Stimulated activated CD8-positive, alpha-beta memory T cell treated with anti-CD3 and anti-CD28 coated beads, Interleukin-4, amount 100 ng/mL, for 1 hour (primary cell): ENCODE measurements at places on chromosomes 1 and 21.

DNA sequence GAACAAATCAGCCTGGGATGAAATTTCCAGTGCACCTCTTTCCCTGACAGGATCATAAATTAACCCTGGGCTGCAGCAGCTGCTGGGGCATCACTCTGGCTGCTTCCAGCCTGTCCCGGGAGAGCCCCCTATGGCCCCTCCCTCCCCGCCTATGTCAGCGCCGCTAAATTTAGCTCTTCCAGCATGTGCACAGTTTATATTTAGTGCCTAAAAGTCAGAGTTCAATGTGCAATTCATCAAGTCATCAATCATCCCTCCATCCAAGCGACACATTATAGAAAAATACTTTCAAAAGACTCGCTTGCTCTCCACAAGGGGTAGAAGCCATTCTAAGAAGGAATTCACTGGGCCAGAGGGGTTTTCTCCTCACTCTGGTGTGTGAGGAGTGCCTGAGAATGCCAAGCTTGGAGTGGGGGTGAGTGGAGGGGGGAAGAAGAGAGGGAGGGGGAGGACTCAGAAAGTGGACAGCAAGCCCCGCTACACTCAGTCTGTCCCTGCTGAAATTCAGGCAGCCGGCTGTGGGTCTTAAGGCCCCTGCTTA is 37.4 kb downstream of the XCL1 start:
- DNase-seq: no peak

GRCh38 chr1:2230781-2231531 is 2.8 kb downstream of the SKI start:
- no peak for DNase-seq

DNA sequence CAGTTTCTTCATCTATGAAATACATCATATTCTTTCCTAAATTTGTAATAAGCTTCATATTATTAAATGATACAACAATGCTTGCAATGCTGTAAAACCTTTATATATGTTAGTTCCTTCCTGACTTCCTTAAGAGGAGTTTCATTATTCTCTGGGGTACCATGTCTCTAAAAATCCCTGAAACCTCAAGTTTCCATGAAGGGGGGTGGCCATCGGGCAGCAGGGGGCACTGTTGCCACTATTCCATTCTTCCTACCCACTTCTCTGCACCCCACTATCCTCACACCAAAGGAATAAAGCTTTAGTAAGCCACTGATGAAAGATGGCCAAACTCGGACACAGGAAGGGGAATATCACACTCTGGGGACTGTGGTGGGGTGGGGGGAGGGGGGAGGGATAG is 9.0 kb upstream of the DMRTB1 start:
- DNase-seq: no peak

DNA sequence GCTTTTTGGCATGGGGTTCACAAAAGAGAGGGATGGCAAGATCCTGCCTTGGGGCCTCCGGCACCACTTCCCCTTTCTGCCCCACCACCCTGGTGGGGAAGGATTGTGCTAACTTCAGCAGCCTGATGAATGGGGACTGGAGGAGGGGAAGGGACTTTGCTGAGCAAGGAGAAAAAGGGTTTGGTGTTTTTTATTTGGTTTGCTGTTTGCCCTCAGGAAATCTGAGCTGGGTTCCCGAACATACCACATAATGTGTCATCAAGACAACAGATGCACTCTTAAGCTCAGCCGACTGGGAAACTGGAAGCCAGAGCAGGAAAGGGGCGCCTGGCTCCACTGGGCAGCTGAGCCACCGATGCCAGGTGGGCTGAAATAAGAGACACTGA is 19.8 kb downstream of the OLFML2B start:
- DNase-seq: no peak

- no peak for DNase-seq
Measured at GRCh38 chr1:200445213-200445612, 35.4 kb upstream of the ZNF281 start.

GRCh38 chr1:67594764-67595163 is 90.2 kb upstream of the GADD45A start:
- DNase-seq: no peak

DNA sequence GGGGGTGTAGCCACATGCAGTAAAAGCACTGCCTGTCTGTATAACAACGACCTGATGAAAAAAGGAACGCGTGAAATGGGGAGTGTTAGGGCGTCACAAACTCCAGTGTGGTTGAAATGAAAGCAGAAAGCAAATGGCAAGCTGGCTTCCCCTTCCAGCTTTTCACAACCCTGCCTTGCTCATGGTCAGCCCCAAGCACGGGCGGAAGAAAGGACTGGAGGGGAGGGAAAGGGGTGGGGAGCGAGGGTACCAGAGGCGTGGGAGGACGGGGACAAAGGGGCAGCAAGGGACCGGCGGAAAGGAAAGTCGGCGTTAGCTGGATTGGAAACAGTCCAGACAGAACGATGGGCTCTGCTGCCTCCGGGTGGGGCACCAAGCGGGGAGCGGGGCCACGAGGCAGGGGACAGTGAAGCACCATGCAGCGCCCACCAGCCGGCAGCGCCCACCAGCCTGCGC is 9.6 kb downstream of the VPS26C start:
- no peak for DNase-seq

GRCh38 chr21:17512253-17513213 is at the start of gene CXADR:
TSS of gene CXADR (plus strand) at chr21:17513043. CDS start at chr21:17513130, 87 bp downstream.
- DNase-seq: peak; percentile 23

GRCh38 chr1:217029281-217030157 is 306.3 kb upstream of the ESRRG start:
- no peak for DNase-seq

DNA sequence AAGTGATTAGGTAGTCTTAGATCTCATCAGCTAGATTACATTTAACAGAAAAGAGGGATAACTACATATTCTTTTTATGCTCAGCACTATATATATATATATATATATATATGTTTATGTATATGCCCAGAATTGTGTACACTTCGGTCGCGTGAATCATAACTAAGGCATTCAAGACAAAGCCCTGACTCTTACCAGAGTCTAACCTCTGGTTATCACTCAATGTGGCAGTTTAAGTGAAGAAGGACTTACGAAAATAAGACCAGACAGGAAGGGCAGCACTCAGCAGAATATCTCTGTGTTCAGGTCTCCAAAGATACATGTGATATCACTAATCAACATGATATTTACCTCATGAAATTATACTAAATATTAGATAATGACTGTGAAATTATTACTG is 1326.7 kb downstream of the MRPL39 start:
- no peak for DNase-seq

DNA sequence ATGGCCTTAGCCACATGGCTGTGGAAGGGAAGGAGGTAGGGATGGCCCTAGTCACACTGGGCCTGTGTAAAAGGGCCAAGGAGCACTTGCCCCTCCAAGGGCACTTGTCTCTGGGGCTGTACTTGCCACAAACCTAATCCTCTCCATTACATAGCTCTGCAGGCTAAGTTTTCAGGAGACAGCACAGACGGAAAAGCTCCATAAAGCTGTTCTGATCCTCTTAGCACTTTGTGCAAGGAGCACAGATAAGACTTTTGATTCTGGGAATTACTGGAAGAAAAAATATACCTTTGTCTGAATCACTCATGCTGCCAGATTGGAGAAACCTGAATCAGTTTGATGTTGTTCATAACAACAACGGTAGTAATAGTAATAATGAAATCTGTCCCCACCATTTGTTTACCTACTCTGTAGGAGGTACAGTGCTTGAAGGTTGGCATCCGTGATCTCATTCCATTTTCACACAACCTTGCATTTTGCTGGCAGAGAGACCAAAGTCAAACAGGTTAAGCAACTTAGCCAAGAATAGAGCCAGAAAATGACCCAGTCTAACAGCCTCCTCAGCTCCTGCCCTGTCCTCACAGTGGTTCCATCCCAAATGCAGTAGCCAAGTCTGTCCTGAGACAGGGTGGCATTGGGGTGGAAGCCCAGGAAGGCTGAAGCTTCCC is 207.1 kb downstream of the ROR1 start:
- no peak for DNase-seq

DNA sequence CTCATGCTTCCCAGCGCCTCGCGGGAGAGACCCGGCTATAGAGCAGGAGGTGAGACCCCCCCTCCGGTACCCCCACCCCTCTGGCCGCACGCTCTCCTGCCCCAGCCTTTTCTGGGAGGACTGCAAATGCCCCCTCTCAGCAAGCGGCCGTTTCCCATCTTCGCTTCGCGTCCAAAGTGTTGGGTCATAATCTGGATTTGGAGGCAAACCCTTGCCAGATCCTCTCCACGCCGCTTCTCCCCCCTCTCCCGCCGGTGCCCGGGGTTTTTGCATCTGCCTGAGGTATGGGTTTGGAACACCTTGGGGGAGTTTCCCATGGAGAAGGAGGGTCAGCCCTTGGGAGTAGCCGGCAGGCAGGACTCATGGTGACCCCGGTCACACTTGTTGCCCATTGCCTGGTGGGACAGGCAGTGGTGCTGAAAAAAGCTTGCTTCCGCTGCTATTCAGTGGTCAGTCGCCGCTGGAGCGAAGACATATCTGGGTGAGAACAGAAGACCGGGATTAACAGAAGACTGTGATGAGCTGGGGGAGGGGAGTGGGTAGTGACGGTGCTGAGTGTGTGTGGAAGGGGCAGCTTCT is 935 bp downstream of the KCNK2 start:
- no peak for DNase-seq

GRCh38 chr1:188594542-188595235 is 1765.9 kb downstream of the PLA2G4A start:
- no peak for DNase-seq

- no peak for DNase-seq
Measured at GRCh38 chr1:100506217-100506616, 31.7 kb upstream of the GPR88 start.

- no peak for DNase-seq
Measured at GRCh38 chr1:155504207-155504606, 58.4 kb downstream of the ASH1L start.

DNA sequence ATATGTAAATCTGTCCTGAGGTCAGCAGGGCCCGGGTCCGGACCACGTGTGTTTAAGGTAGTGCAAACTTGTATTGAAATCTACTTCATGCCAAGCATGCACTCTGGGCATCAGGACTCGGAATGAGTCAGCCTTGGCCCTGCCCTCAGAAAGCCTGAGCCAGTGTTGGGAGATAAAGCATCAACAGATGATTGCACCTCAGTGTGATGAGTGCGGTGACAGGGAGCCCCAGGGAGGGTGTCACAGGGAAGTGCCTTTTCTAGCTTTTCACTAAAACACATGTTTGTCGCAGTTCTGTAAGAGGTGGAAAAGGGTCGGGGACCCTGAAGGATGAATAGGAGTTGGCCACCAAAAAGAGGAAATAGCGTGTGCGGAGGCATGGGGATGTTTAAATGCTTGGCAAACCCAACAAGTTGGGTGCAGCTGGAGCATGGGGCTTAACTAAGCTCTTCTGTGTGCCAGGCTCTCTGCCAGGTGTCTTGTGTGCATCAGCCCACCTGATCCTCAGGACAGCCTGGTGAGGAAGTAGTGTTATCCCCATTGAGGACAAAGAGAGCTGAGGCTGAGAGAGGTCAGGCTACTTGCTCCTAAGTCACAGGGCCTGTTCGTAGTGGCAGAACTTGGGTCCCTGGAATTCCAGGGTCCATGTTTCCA is 48.2 kb upstream of the EPB41 start:
- no peak for DNase-seq

- DNase-seq: no peak
Measured at GRCh38 chr1:44685881-44686280, 11.4 kb downstream of the ARMH1 start.

DNA sequence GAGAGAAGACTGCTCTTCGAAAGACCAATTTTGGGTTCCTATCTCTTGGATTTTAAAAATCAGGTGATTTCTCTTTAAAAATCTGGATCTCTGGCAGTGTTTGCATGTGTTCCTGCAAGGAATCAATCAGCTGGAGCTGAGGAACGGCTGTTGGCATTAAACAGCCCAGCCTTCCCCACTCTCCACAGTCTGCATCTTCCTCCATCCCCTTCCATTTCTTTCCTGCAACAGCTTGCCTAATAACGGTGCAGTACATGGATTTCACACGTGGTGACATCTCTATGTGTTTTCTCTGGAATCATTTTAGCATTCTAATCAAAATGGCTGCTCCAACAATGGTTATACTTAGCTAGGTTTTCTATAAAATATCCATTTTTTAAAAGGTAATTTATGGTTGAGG is 20.0 kb downstream of the RIPPLY3 start:
- DNase-seq: no peak

GRCh38 chr1:184655185-184655584 is 99.5 kb downstream of the EDEM3 start:
- DNase-seq: no peak

- DNase-seq: no peak
Measured at GRCh38 chr1:162351246-162351842, 25.3 kb downstream of the SPATA46 start.

DNA sequence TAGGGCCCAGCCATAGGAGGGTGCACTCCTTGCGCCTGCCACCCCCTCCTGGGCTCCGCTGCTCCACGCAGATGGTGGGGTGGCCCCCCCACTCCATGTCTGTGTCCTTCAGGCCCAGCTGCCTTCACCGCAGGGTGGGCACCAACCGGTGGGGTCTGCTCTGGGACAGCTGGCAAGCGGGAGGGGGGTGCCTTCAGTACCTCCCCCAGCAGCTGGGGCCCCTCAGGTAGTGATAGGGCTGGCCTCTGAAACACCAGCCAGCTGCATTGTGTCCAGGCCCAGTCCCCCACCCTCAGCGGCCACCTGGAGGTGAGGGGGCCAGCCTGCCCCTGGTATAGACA is 360 bp downstream of the GJC2 start:
- DNase-seq: no peak

GRCh38 chr1:6167391-6168303 is 12.5 kb downstream of the CHD5 start:
- DNase-seq: no peak

DNA sequence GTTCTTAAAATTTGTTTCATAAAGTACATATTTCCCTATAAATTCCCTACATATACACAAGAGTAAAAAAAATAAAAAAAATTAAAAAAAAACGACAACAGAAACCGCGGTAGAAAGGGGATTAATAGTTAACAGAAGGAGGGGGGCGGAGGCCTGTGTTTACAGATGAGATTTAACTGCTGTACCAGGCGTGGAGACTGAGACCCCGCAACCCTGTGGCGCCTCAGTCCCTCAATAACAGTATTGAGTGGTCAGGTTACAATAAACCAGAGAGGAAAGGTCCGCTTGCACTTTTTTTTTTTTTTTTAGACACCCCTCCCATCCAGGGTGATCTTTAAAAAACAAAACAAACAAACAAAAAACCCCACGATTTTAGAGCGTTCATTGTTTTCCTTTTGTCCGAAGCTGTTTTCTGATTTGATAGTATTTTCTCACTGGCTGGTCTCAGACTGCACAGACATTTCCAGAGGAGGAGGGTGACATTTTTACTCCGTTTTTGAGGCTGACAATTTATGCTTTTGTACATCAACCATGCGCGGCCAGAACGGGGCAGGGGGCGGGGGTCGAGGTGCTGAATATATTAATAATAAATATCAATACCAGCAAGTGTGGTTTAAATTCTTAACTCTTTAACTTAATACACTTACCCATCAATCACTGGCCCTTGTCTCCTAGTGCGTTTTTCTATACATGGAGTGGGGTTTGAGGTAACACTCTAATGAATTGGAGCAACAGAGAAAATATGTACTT is 1223.9 kb downstream of the BRINP3 start:
- DNase-seq: no peak

DNA sequence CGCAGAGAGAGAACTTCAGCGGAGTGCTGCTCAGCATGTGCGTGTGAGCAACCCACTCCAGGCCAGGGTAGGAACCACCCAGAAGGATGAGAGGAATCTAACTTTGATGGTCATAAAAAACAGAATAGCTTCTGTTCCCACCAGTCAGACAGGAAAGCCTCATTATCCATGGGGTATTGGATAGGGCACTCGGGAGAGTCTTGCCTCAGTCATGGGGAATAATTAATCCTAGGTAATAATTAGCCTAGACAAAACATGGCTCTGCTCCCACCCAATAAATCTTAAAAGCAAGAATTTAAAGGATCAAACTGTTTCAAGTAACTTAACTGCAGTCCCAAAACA is 35.3 kb downstream of the LDLRAD1 start:
- DNase-seq: no peak
